ENCODE measurements at places on chromosomes 3 and 15.
A peak's percentile ranks its signal among the peaks of the same experiment; 100 is the strongest.

- DNase-seq, result no peak
Observed at GRCh38 chr3:149784064-149784704, 8.2 kb downstream of the ANKUB1 start.

- no peak for DNase-seq
Observed at GRCh38 chr15:23760024-23760423, 72.9 kb upstream of the NDN start.

DNA sequence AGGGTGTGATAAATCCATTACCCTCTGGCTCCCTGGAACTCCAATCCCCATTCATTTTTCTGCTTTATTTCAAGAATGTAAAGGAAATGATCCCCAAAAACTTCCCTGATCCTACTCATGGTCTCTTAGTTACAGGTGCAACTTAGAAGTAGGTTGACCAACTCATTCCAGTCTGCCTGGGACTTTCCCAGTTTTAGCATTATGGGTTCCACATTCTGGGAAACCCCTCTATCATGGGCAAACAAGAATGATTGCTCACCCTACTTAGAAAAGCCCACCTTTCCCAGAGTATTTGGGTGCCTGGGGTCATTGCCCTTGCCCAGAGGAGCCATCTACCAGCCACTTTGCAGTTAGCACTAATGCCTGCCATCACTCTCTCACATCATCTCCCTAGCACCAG, 15.6 kb downstream of the CLDN18 start:
- no peak for DNase-seq

DNA sequence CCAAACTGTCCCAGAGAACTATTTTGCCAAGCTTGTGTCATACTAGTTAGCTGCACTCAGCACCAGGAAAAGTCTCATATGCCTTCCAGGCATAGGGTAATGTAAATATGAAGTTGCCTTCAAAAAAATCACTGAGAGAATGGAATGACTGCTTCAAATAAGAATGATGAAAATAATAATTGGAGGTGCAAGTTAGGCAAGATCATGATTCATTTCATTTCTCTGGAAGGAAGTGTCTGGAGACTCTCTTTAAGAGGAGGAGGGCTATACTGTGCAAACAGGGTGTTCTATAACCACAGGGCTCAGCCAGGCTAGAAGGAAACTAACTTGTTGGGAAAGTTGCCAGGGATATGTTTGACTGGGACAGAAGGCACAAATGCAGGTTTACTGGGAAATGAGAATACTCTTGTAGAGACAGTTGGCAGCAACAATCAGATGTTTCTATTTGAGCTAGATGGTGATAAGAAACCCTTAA, 4.3 kb downstream of the SIDT1 start:
- DNase-seq, result peak; percentile 35

DNA sequence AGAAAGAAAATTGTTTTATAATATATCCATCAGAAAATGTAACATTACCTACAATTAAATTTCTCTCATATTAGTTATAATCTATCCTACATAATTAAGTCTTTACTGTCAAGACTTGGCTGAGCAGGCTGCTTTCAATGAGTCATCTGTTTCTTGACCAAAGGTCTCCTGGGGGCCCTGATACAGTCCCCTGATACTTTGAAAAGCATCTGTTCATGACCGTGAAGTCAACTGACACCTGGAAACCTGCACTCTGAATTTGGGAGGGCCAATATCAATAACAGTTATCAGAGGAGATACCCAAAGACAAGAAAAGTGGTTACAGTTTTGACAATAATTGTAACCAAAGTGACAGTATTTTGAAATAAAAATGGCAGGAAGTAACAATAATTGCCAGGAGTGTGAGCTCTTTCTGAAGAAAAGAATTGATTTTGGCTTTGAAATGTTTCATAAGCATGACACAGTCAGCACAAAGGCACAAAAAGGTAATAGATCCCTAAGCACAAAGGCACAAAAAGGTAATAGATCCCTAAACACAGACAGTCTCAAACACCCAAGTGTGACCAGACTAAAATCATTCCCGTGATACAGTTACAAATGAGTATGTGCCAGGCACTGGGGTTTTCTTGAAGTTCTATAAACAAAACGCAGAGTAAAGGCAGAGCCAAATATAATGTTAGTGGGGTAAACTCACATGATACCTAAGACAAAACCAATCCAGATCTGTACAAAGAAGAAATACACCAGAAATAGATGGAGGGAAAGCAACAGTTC, 260.7 kb downstream of the PLOD2 start:
- no peak for DNase-seq

DNA sequence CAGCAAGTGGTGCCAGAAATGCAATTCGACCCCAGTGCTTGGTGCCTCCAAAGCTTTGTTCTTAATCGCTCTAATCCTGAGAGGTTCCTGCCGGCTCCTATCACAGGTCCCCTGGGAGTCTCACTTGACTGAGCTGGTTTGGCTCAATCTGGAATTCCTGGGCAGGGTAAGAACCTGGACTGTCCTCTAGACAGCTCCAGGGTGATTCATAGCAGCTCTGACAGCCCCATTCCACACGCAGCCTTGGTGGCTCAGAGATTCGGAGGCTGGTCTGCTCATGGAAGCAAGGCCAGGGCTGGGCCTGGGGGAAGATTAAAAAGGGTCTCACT, 37.9 kb downstream of the MYO5C start:
- no peak for DNase-seq

GRCh38 chr3:32973982-32974381, 22.5 kb downstream of the CCR4 start:
- no peak for DNase-seq

DNA sequence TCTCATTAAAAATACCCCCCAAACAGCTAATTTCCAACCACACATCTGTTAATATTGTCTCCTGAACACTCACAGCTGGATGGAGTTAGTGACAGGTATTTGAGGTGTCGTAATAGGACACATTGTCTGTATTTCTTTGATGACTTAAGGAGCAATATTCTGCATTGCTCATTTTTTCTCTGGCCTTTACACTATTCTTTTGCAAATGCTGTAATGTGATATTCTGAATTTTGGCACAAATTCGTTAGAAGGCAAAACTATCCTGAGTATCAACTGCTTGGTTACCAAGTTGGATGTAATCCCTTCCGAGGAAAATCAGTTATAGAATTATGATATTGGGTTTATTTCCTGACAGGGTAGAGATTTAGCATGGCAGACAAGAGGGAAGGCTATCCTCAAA, 1030.2 kb downstream of the MCTP2 start:
- DNase-seq, result no peak

- DNase-seq, result no peak
Observed at GRCh38 chr15:93020976-93021772, 67.8 kb downstream of the RGMA start.

DNA sequence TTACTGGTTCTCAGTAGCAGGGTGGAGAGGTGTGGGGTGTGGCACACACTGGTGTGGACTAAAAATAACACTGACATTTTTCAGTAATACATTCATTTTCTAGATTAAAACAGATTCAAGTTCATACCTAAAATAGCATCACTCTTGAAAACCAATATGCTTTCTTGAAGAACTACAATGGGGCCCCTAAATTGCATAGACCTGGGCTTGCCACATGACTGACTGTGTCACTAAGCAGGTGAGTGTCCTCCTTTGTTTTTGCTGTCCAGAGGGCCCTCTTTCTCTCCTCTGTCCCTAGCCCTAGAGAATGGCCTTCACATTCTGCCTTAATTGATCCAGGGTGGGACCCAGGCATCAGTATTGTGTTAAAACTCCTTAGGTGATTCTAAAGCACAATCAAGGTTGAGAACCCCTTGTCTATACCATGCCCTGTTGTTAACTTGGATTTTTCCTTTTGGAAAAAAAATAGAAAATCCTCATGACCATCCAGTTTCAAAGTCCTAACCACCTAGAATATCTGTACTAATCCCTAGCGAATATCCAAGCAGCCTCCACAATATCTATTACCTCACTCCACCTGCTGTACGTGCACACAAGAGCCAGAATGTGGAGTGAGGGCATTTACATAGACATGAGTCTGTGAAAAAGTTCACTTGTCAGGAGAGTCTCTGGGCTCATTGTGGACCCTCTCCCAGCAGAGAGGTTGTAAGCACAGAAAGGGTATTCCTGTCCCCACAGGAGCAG, 18.7 kb upstream of the TMEM41A start:
- no peak for DNase-seq

DNA sequence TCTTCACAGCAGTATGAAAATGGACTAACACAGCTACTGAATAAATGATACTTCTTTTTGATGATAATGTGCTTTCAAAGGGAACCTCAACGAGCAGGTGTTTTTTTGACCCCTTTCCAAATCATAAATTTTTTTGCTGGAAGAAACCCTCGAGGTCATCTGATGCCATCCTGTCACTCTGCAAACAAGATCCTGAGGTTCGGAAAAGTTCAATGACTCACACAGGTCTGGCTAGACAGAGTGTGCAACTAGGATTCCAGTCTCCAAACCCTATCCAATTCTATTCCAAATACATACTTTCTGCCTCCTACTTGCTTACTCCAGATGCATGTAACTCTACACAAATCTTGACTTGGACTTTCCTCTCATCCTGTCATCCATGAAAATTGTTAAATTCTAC, 124.7 kb downstream of the NEDD4 start:
- DNase-seq, result no peak

GRCh38 chr15:89976246-89976600, 24.9 kb upstream of the ZNF710 start:
- DNase-seq, result peak; percentile 15

Data from bone marrow (tissue), 2 donors.